ENCODE measurements at places on chromosomes 1 and 21.

- DNase-seq = peak; percentile 56
These were observed 162.4 kb downstream of the ZSCAN20 start for GRCh38 chr1:33634806-33635205.

- DNase-seq = no peak
These were observed 121.8 kb downstream of the TBX15 start for GRCh38 chr1:118866330-118866729.

DNA sequence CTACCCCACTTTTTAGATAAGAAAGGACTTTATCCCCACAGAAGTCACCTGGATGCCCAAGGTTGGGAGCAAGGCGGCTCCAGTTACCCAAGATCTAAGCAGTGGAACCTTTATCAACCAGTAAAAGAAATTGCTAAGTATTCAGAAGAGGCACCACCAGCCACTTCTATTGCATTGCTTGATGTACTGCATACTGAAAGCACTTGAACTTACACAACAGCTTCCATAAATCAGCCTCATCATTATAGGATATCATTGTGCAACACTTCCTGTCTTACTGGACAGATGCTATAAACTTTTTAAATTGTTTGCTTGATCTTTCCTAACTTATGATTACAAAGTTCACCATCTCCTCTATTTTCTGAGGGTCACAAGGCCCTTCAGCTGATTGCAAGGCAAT is 642.7 kb upstream of the CXADR start:
- DNase-seq = no peak

- DNase-seq = no peak
These were observed 26.3 kb downstream of the ZNF648 start for GRCh38 chr1:182035097-182035770.

DNA sequence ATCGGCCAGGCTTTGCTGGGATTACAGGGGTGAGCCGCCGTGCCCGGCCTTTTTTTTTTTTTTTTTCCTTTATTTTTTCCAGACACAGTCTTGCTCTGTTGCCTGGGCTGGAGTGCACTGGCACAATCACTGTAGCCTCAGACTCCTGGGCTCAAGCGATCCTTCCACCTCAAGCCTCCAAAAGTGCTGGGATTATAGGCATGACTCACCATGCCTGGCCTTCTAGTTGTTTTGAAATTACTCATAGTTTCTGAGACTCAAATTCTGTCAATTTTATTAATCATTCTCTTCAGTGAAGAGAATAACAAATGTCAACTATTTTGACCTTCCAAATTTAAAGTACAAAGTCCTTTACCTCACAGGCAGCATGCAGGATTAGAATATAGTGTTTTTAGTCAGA is 374.5 kb downstream of the PLA2G4A start:
- peak; percentile 75 for DNase-seq

- peak; percentile 59 for DNase-seq
These were observed 201.1 kb downstream of the BACH1 start for GRCh38 chr21:29499734-29500343.

DNA sequence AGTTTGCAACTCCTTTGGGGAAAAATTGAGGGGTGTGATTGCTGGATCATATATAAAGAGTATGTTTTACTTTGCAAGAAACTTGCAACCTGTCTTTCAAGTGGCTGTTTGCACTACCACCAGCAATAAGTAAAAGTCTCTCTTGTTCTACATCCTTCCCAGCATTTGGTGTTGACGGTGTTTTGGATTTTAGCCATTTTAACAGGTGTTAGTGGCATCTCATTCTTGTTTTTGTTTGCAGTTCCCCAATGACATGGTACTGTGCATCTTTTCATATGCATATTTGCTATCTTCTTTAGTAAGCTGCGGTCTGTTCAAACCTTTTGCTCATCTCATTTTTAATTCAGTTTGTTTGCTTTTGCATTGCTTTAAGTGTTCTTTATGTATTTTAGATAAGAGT is 535.5 kb downstream of the LRRIQ3 start:
- no peak for DNase-seq

GRCh38 chr1:153396461-153396860 is 5.6 kb upstream of the S100A8 start:
- peak; percentile 39 for DNase-seq

DNA sequence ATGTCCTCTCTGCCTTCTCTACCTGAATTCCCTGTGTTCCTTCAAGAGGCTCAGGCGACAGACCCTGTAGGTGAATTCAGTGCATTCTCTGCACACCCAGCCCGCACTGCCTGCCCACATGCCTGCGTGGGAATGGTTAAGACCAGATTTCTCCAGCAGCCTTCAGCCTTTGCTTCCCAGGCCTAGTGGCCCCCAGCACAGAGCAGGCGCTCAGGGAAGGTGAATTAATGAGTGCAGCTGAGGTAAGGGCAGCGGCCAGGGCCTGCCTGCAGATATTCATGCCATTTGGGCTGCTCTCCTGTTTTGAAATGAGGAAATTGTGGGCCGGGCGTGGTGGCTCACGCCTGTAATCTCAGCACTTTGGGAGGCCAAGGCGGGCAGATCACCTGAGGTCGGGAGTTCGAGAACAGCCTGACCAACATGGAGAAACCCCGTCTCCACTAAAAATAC is 45.5 kb downstream of the IER5 start:
- DNase-seq = peak; percentile 66

Measured in islet precursor cell (in vitro differentiated cells).